ENCODE measurements at places on chromosomes 12 and 14.
A peak's percentile ranks its signal among the peaks of the same experiment; 100 is the strongest.

DNA sequence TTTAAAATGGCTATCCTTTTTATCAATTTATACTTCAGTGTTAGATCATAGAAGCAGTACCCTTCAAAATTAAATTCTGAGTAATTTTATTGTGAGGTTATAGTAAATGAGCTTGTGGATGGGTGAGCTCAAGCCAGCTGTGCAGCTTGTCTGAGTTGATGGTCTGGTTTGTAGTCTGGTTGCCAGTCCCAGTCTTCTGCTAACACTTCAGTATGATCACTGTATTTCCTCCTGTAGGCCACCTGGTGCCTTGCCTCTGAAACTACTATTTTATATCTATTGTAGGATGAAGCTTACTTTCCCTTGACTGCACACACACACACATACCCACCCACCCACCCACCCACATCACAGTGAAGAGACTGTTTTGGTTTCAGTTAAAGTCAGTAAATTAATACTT lies 496.4 kb downstream of the PCNX1 start:
- no peak for DNase-seq

DNA sequence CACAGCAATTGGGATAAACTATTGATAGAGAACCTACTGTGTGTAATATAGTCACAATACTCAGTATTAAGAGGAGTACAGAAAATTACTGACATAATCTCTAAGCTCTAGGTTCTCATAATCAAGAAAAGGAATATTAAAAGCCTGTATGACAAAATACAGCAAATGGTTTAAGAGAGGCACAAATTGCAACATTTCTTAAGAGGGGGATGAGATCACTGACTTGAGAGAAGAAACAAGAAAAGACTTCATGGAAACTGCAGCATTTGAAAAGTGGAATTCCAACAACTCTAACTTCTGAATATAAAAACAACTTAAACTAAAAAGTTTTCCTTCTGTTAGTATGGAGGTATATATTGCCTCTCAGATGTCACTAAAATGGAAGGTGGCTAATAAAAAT lies 89.7 kb downstream of the NUMB start:
- DNase-seq: no peak

DNA sequence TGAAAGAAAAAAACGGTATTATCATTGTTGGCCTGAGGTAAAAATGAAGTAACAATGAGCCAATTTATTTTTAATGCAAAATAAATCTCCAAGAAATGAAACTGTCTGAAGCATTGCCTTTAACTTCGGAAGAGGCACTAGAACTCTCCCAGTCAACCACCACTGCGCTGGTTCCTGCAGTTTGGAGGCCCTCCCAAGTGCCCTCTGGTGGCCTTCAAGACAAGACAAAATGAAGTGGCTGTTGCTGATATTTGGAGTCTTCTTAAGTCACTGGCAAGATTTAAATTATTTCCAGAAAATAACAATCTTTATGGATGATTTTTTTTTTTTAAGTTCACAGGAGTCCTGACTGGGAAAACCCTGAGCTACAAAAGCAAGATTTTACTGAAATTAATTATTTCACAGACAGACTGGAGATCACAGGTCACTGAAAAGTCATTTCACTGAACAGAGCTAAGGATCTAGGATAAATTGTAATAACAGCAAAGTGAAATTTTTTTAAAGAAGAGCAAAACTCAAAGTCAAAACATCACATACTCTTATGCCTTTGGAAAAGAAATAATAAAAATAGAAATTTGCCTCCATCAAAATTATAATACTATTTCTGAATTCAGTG lies 58.2 kb downstream of the DICER1 start:
- DNase-seq: peak; percentile 58

- no peak for DNase-seq
These were observed 55.2 kb downstream of the FOS start for GRCh38 chr14:75333606-75334548.

GRCh38 chr12:57853864-57854556 lies 7.5 kb upstream of the CTDSP2 start:
- DNase-seq: no peak

GRCh38 chr14:51726166-51726899 lies 74.6 kb downstream of the FRMD6 start:
- peak; percentile 36 for DNase-seq
